ENCODE measurements at places on chromosomes 12 and 14. TPM values are rescaled to one million over a fixed set of nuclear protein-coding genes. Genes with fewer than 3 reads are reported as not detected.

The CD163L1 gene
- total RNA-seq: 21.0 TPM

The SLC16A7 gene
- 22.7 TPM for total RNA-seq

The ACSM4 gene
- not detected for total RNA-seq

The PPP2R3C gene
- 22.0 TPM for total RNA-seq

The SERPINA3 gene
- 32.5 TPM for total RNA-seq

The C14orf39 gene
- total RNA-seq: not detected

The HOXC4 gene
- 0.59 TPM for total RNA-seq

The ABCC9 gene
- total RNA-seq: 23.4 TPM
